ENCODE measurements at places on chromosomes 3 and 15.

GRCh38 chr3:23751212-23751723 lies 54.5 kb upstream of the UBE2E1 start:
- no peak for DNase-seq

GRCh38 chr3:25533399-25533798 lies 105.3 kb downstream of the RARB start:
- DNase-seq: no peak

DNA sequence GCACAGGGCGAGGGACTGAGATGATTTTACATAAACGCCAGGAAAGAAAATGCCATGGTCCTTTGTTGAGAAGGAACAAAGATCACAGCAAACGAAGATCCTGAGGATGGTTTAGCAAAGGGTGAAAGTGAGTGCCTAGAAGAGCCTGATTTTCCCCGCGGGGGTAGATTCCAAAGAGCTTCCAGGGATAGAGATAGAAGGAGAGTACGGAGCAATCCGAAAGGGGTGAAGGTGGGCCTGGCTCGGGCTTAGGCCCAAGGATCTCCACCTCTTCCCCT lies 977 bp downstream of the CDC25A start:
- DNase-seq: no peak

DNA sequence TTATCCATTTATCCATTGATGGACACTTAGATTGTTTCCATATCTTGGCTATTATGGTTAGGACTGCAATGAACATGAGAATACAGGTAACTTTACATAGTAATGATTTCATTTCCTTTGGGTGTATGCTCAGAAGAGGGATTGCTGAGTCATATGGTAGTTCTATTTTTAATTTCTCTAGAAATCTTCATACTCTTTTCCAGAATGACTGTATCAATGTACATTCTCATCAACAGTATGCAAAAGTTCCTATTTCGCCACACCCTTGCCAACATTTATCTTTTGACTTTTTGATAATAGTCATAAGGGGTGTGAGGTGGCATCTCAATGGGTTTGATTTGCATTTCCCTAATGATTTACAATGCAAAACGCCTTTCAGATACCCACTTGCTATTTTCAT lies 6.2 kb upstream of the NIPA1 start:
- no peak for DNase-seq

GRCh38 chr15:57444877-57445513 lies 68.7 kb downstream of the CGNL1 start:
- DNase-seq: no peak

- DNase-seq: no peak
These were observed 12.1 kb upstream of the TFG start for GRCh38 chr3:100697172-100697571.
